Retina (tissue), 1 donor: ENCODE measurements at places on chromosomes 3 and 15.

GRCh38 chr15:87660251-87661129, 596.0 kb downstream of the NTRK3 start:
- no peak for DNase-seq

GRCh38 chr3:122067214-122067550, 12.0 kb downstream of the CD86 start:
- DNase-seq: no peak

GRCh38 chr3:41405466-41405865, 206.2 kb downstream of the CTNNB1 start:
- DNase-seq: no peak

DNA sequence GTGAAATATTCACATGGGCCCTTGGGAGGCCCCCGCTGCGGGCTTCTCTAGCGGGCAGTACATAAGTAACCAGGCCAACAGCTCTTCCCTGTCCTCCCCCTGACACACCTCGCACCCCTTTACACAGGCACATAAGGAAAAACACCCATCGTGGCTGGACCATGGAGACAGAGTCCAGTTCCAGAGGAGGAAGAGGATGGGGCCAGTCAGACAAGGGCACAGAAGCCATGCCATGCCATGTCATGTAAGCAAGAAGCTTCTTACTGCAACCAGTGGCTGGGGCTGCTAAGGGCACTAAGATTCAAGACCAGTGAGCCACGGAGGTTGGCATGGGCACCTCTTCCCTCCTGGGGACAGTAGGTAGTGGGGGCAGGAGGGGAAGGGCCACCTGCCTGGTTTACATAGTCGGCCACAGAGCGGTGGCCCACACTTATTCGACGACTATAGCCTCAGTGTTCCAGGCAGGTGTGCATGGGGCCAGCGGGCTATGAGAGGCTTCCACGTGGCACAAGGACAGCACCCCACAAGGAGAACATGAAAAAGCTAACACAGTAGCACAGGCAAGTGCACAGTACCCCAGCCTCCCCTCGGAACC, 5.7 kb upstream of the CYP11A1 start:
- DNase-seq: no peak

- DNase-seq: no peak
Observed at GRCh38 chr3:46901591-46902187, 24.2 kb downstream of the PTH1R start.

- DNase-seq: no peak
Observed at GRCh38 chr3:117523418-117523817, 813.8 kb downstream of the TUSC7 start.

- DNase-seq: no peak
Observed at GRCh38 chr15:71638876-71639275, 171.5 kb upstream of the NR2E3 start.

- no peak for DNase-seq
Observed at GRCh38 chr15:64697911-64698369, 77.4 kb downstream of the RBPMS2 start.

DNA sequence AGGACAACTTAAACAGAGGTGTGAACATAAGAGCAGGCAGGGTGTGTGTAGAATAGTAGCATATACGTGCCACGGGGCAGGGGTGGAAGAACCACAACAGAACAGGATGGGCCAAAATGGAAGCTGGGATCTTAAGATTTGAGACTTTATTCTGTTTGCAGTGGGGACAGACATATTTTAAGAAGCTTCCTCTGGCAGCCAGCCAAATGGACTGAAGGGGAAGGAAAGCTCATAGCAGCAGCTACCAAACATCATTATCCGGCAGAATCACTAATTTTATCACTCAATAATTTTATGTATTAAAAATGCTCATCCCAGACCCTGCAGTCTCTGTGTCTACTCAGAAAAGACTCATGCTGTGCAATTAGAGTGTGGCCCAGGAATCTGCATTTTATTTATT, 130.9 kb upstream of the CTDSPL start:
- no peak for DNase-seq

- no peak for DNase-seq
Observed at GRCh38 chr3:47476644-47477199, 981 bp upstream of the SCAP start.

GRCh38 chr15:75659928-75660645, 12.4 kb downstream of the SNX33 start:
- DNase-seq: no peak
